ENCODE measurements at places on chromosomes 2 and 18.

GRCh38 chr18:6017171-6017570, 121.8 kb upstream of the TMEM200C start:
- no peak for ATAC-seq

GRCh38 chr18:54386043-54386442, 28.3 kb downstream of the C18orf54 start:
- ATAC-seq: no peak

DNA sequence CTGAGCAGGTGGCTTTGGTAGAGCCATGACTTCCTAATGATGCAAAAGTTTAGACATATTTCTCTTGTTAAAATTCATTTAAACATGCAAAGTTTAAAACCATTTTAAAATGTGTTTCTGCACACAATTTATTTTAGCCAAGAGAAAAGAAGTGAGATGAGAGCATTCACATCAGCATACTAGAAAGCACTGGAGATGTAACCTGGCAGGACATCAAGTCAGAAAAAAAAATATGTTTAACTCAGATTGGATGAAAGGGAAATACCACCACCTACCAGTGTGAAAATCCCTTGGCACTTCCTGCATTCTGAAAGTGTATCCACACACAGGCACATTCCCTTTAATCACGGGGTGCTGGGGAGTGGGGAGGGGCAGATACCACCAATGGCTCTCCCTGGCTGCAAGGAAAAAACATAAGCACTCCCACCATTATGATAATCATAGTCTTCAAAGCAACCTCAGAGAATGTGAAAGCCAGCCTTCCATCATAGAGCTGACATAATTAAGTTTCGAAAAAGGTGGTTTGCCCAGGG, 25.0 kb downstream of the DNER start:
- ATAC-seq: no peak

DNA sequence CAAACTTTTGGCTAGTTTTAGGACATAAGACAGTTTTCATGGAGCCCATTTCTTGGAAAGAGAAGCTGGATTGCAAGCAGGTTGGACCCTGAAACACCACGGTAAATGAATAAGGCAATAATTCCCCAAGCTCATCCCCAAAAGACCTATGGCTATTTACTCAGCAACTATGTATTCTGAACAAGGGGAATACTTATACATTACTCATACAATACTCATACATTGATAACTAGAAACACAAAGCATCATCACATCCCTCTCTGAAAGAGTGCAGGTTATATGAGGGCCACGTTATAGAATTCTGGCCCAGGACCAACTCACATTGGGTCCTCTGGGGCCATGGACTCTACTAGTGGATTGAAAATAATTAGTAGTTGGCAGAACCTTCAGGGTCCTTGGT, 154.8 kb downstream of the TMX3 start:
- no peak for ATAC-seq

DNA sequence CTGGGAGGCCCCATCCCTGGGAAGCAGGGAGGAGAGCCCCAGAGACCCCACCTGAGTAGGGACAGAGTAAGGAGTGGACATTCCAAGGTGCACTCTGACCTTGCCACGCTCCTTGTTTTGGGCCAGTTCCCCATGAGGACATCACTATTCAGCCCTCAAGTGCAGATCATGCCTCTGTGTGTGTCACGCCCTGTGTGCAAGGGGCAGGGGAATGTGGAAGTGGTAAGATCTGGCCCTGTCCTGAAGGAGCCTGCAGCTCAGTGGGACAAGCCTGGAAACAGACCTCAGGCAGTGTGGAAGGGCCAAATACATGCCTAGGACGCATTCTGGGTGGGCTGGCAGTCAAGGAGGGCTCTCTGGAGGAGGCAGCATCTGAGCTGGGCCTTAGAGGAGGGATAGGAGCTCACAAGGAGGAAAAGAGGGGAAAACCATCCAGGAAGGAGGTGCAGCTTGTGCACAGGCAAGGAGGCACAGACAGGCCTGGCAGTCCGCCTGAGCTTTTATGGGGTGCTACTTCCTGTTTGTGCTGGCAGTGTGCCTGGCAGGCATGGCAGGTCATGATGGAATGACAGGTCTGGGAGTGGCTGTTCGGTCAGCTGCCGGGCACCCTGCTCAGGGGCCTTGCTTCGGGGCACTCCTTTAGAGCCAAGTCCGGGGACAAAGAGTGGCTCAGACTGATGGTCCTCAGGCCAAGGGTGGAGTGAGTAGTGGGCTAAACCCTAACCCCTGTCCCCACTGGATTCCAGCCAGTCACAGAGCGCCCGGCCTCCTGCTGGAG, 3.3 kb downstream of the KLHL30 start:
- peak; percentile 72 for ATAC-seq

DNA sequence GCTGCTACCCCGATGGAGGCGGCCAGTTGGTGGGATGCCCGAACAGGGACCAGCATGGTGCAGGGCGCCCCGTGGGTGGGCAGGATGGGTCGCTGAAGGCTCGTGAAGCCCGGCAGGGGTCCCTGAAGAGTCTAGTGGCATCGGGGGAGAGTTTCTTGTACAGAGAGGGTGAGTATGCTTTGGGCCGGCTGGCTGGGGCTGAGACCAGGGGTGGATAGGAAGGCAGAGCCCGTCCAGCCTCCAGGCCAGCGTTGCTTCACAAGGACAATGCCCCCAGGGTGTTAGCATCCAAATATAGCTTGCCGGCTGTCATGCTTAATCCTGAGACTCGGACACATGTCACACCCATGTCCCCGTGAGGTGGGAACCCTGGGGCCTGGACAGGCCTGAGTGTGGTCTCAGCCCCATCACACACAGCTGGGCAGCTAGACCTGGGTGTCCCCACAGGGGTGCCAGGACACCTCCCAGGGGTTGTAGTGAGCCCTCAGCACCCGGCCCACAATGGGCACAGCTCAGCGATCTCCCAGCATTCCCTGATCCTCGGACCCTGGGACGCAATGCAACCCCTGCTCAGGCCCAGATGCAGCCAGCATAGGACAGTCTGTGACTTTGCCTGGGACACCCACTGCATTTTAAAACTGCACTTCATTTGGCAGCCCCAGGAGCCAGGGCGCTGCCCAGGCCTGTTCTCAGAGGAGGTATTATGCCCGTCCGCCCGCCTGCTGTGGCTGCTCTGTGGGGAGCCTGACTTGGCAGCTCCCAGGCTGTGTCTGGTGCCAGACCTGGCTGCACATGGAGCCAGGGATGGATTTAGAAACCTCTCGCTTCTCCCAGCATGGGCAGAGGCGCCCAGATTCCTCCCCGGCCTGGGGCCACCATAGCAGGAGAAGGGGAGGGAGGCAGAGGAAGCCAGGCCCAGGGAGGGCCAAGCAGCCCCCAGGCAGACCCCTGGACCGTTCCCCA, 36.4 kb downstream of the RAMP1 start:
- peak; percentile 90 for ATAC-seq

- no peak for ATAC-seq
These were observed 2.3 kb upstream of the VSNL1 start for GRCh38 chr2:17538022-17538843.

DNA sequence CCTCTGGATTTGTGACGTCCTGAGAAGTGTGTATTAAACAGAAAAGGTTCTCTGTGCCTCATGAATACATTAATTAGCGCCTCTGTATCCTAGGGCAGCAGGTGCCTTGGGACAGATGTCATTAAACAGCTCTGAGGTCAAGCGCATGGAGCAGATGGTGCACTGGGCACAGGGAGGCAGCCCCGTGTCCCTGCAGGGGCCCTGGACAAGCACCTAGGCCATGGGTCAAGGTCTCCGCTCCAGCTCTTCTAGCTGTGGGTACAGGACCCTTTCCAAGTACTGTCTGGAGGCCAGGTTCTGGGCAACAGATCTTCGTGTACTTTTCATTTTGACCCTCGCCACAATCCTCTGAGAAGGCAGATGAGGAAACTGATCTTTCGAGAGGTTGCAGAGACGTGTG, 126.4 kb downstream of the KCTD1 start:
- peak; percentile 18 for ATAC-seq

Measured in esophagus mucosa (tissue), 1 donor.